Uterus (tissue), 4 donors: ENCODE measurements at places on chromosomes 11 and 22. TPM values are rescaled to one million over a fixed set of nuclear protein-coding genes. Genes with fewer than 3 reads are reported as not detected.

GRCh38 chr11:827146-827896 lies 398 bp upstream of the CRACR2B start:
- H3K4me3 ChIP-seq = no peak overlapping the region
- peaks cover 20% of the 10 kb centered on the region for H3K27me3 ChIP-seq
- H3K4me1 ChIP-seq = peaks cover 45% of the 10 kb centered on the region
- H3K27ac ChIP-seq = peak overlapping the region; percentile 60
- no peaks in the 10 kb centered on the region for H3K36me3 ChIP-seq

GRCh38 chr11:65539744-65540289 lies 14.9 kb downstream of the SCYL1 start:
- H3K4me1 ChIP-seq = peaks cover 10% of the 10 kb centered on the region
- peak overlapping the region; percentile 48 for H3K4me3 ChIP-seq
- DNase-seq = no peak

DNA sequence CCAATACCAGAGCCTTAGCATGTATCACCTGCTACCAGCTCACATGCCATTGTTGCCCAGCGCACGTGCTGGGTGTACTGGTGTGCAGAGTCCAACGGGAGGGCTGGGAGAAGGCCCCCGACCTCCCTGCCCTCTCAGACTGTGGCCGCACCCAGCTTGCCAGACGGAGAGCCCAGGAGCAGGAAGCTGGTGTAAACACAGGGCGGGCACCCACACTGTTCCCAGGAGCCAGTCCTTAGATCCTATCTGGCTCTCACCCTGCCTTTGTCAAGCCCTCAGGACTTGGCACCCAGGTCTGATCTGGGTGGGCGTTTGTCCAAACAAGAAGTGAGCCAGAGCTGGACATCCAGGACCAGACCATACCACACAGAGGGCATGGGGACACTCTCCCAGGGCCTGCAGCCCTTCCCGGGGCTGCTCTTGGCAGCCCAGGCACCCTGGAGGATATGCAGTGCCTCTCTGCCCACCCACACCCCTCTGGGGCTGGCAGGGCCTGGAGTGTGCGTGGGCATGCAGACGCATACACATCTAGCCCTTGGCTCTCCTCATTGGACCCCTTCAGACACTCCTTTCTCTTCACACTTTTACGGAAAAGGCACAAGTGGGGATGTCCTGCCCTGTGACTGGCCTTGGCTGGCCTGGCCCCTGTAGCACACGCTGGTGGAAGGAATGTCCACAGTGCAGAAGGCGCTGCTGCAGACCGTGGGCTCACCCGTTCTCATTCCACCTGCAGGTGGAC lies 19.9 kb upstream of the CLDN5 start:
- H3K4me1 ChIP-seq = no peaks in the 10 kb centered on the region
- no peak overlapping the region for H3K4me3 ChIP-seq
- no peaks in the 10 kb centered on the region for H3K36me3 ChIP-seq
- no peak overlapping the region for H3K27ac ChIP-seq
- no peaks in the 10 kb centered on the region for H3K27me3 ChIP-seq
- DNase-seq = no peak

- H3K27me3 ChIP-seq = no peaks in the 10 kb centered on the region
- H3K4me3 ChIP-seq = no peak overlapping the region
- H3K4me1 ChIP-seq = no peaks in the 10 kb centered on the region
- no peaks in the 10 kb centered on the region for H3K36me3 ChIP-seq
- no peak for DNase-seq
Measured at GRCh38 chr11:90355200-90355599, 132.4 kb upstream of the CHORDC1 start.

DNA sequence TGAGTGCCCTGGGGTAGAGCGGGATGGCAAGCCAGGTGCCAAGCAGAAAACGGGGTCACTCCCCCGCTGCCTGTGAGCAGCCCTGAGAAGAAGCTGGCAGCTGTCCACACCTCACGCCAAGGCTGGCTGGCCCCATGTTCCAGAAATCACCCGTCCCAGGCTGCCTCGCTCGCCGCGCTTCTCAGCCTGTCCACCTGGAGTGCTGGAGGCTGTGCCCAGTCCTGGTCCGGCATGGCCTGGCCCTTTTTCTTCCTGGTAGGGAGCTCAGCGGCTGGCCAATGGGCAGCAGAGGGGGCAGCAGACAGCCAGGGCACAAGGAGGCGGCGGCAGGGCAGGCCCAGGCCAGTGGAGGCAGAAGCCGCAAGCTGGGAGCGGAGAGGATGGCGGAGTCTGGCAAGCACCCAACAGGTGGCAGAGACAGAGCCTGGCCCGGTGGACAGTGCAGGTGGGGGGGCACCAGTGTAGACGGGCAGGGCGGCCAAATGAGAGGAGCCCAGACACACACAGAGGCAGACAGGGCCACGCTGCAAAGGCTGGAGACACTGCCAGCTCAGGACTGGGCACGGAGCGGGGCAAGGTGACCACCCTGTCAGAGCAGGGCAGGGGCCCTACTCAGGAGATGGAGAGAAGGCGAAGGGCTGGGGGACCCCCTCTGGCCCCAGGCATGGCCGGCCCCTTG lies 37.2 kb upstream of the TH start:
- H3K4me1 ChIP-seq = no peaks in the 10 kb centered on the region
- H3K4me3 ChIP-seq = no peak overlapping the region
- H3K36me3 ChIP-seq = no peaks in the 10 kb centered on the region
- H3K27me3 ChIP-seq = no peaks in the 10 kb centered on the region
- no peak overlapping the region for H3K27ac ChIP-seq

- no peaks in the 10 kb centered on the region for H3K27me3 ChIP-seq
- H3K36me3 ChIP-seq = no peaks in the 10 kb centered on the region
- H3K27ac ChIP-seq = no peak overlapping the region
- H3K4me1 ChIP-seq = peaks cover 4% of the 10 kb centered on the region
- no peak for DNase-seq
- H3K4me3 ChIP-seq = no peak overlapping the region
Measured at GRCh38 chr11:94107363-94107762, 21.3 kb upstream of the PANX1 start.

DNA sequence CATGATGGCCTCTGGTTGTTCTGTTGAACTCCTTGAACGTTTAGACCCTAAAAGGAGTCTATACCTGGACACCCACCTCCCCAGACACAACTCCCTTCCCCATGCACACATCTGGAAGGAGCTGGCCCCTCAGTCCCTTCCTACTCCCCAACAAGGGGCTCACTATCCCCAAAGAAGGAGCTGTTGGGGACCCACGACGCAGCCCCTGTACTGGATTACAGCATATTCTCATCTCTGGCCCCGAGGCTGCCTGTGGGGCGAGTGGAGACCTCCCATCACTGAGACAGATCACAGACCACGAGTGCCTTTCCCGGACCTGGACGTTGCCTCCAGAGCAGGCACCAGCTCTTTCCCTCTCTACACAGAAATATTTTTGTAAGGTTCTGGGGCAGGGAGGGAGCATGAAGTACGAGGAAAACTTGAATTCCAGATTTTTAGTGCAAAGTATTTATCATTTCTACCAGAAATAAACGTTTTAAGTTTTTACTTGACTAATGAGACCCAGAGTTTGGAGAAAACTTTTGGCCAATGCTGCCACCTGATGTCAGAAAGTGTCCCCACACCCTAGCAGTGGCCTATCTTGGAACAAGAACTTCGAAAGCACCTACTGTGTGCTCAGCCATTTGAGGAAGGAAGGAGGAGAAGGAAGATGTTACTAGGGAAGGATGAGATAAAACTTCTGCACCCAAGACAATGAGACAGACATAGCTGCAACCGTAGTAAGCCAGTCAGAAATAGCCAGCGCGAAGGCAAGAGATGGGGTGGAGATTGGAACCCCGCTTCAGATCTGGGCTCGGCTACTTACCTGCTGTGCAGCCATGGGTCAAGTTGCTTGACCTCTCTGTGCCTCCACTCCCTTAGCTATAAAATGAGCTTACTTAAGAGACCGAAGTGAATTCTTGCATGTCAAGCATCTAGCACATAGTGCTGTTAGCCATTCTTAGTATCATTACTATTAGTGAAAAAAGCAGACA lies 10.2 kb upstream of the POU2F3 start:
- H3K27ac ChIP-seq = peak overlapping the region; percentile 1
- H3K36me3 ChIP-seq = no peaks in the 10 kb centered on the region
- no peaks in the 10 kb centered on the region for H3K4me1 ChIP-seq
- no peak overlapping the region for H3K4me3 ChIP-seq
- H3K27me3 ChIP-seq = no peaks in the 10 kb centered on the region
- no peak for DNase-seq

- no peaks in the 10 kb centered on the region for H3K27me3 ChIP-seq
- H3K4me1 ChIP-seq = peaks cover 16% of the 10 kb centered on the region
- H3K27ac ChIP-seq = peak overlapping the region; percentile 94
- no peaks in the 10 kb centered on the region for H3K36me3 ChIP-seq
- H3K4me3 ChIP-seq = peak overlapping the region; percentile 67
- no peak for DNase-seq
Measured at GRCh38 chr22:42069801-42070516, 653 bp downstream of the NAGA start.

- no peak overlapping the region for H3K27ac ChIP-seq
- no peaks in the 10 kb centered on the region for H3K27me3 ChIP-seq
- H3K36me3 ChIP-seq = no peaks in the 10 kb centered on the region
- no peak overlapping the region for H3K4me3 ChIP-seq
Measured at GRCh38 chr11:45563810-45564209, 101.6 kb downstream of the CHST1 start.

DNA sequence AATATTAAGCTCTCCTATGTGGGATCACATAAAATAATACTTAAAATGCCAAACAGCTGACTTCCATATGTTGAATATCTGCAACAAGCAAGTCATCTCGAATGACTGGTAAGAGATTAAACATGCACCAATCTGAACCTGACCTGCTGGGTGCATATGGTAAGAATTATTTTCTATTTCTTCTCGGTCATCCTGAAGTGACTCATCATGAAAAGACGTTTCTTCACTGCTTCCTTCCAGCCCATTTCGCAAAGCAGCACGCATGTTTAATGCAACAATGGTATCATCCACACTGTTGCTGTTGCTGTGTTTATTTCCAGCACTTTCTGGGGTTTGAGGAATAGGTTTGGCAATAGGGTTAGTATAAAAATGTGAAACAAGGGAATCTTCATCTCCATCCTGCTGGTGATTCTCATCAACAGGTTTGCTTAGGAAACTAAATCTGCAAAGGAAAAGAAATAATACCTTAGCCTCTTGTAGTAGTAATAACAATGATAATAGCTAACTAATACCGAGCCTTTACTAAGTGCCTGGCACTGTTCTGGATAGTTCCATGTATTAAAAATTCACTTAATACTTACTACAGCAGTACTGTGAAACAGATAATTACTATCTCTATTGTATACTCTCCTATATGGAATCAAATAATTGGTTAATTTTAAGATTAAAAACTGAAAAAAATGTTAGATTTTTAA lies 52.0 kb upstream of the CHRNA10 start:
- H3K4me1 ChIP-seq = no peaks in the 10 kb centered on the region
- H3K27me3 ChIP-seq = no peaks in the 10 kb centered on the region
- peak overlapping the region; percentile 16 for H3K27ac ChIP-seq
- H3K36me3 ChIP-seq = no peaks in the 10 kb centered on the region
- no peak for DNase-seq
- no peak overlapping the region for H3K4me3 ChIP-seq

GRCh38 chr11:78547931-78548705 lies 26.5 kb downstream of the NARS2 start:
- no peaks in the 10 kb centered on the region for H3K4me1 ChIP-seq
- H3K36me3 ChIP-seq = no peaks in the 10 kb centered on the region
- DNase-seq = no peak
- no peak overlapping the region for H3K27ac ChIP-seq
- H3K27me3 ChIP-seq = no peaks in the 10 kb centered on the region

- H3K36me3 ChIP-seq = no peaks in the 10 kb centered on the region
Measured at GRCh38 chr11:121004206-121004840, 19.6 kb upstream of the TBCEL start.

DNA sequence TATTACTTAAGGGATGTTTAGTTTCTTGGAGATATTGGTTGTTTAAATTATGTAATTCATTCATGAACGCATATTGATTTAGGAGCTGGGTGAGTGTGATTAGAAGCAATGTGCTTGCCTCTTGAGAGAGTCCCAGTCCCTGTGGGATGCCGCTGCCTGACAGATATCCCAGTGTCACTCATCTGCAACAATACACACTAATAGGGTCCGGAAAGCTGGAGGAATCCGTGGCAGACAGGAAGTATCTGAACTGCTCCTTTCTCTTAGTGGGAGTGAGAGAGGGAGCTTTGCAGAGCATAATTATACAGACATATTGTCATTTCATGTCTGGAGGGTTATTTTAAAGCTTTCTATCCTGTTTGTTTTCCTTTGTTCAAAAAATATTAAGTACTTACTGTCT lies 17.4 kb downstream of the AMOTL1 start:
- no peaks in the 10 kb centered on the region for H3K36me3 ChIP-seq
- H3K4me3 ChIP-seq = no peak overlapping the region
- H3K27me3 ChIP-seq = no peaks in the 10 kb centered on the region

DNA sequence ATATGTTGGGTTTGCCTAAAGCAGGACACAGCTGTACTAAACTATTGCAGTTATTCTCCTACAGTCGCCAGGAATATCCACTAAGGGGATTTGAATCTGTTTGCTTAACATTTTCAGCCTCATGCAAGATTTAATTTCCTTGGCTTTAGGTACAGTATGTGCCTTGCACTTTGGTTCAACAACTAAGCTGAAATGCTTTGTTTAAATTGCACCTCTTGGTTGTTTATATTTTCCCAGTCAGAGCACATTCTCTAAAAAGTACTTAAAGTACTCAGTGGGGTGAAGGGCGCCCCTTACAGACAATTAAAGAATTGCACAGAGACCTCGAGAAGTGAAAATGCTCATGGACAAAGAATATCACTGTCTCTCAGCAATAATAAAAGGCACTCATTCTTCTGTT lies 107.8 kb upstream of the MTNR1B start:
- no peak overlapping the region for H3K4me3 ChIP-seq
- H3K36me3 ChIP-seq = no peaks in the 10 kb centered on the region
- no peaks in the 10 kb centered on the region for H3K4me1 ChIP-seq
- DNase-seq = no peak

- no peak for DNase-seq
- no peaks in the 10 kb centered on the region for H3K36me3 ChIP-seq
- no peak overlapping the region for H3K27ac ChIP-seq
- H3K4me3 ChIP-seq = no peak overlapping the region
- peaks cover 8% of the 10 kb centered on the region for H3K4me1 ChIP-seq
- H3K27me3 ChIP-seq = no peaks in the 10 kb centered on the region
Measured at GRCh38 chr11:112625814-112626213, 335.4 kb upstream of the NCAM1 start.

RFPL3 gene
- total RNA-seq = not detected

LTBP3 gene
- 131 TPM for total RNA-seq

C11orf54 gene
- total RNA-seq = 39.1 TPM

C22orf42 gene
- not detected for total RNA-seq
